ENCODE measurements at places on chromosomes 3 and 15. TPM values are rescaled to one million over a fixed set of nuclear protein-coding genes. Genes with fewer than 3 reads are reported as not detected.

GRCh38 chr3:44340058-44340395 lies 1.5 kb downstream of the TCAIM start:
- no peak for DNase-seq

GRCh38 chr3:54185740-54186139 lies 63.4 kb downstream of the CACNA2D3 start:
- DNase-seq: no peak

DNA sequence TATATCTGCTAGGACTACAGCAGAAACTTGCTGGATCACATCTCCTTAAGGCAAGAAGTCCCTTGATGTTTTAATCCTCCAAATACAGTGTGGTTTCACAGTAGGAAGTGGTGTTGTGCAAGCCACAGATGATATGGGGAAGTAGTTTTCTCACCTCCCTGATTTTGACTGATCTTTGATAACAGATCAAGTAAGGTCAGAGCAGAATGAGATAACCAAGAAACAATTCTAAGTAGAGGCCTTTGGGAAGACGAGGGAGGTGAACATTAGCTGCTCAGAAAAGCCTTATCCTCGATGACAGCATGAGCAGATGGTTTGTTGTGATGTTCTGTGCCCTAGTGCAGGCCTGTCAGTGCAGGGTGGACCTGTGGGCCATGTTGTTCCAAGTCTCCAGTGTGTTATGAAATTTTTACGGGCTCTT lies 61.3 kb downstream of the RIOX2 start:
- no peak for DNase-seq

DNA sequence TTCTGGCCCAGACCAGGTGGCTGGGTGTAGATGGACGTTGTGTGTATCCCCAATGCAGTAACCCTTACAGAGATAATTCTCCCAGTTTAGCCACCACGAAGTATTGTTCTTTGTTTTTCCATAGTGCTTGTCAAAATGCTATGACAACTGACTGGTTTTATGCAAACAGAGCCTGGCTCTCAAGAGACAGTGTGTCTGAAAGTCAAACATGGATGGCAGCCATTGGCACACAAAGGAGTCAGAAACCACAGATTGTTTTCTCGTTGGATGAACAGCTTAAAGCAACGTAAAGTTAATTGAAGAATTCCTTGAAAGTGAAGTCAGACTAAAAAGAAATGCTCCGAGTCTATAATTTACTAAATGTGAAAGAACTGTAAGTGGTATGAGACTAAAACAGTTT lies 91.2 kb downstream of the FILIP1L start:
- DNase-seq: peak; percentile 76

DNA sequence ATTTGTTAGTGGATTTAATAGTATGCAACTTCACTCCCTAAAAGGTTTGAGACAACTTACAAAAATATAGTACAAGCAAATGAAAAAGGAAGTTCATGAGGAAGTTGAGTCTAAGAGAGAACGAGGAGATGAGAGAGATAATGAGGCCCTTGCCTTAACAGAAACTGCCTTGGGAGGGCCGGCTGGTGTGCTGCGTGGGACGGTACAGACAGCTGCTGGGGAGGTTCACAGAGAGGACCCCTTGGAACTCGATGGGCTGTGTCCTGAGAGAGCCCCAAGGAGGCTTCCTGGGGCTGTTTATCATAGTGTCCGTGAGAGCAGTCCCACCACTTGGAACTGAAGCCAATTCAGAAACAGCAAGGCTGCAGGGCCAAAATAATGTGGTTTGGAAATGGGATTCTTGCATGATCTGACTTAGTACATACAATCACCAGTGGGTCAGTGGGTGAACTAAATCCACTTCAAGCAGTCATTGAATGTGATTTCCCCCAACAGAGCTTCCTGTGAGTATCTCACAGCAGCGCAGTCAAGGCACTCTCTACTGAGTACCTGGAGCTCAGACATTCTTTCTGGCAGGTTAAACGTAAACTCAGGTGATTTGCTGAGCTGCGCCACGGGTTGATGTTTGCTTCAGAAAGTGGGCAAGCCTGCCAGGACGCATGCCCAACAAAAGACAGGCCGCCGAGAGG lies 90.8 kb downstream of the CRTC3 start:
- DNase-seq: no peak

- no peak for DNase-seq
Measured at GRCh38 chr3:14862661-14863230, 44.0 kb downstream of the FGD5 start.

DPH6 gene
- total RNA-seq: 24.8 TPM

DNA sequence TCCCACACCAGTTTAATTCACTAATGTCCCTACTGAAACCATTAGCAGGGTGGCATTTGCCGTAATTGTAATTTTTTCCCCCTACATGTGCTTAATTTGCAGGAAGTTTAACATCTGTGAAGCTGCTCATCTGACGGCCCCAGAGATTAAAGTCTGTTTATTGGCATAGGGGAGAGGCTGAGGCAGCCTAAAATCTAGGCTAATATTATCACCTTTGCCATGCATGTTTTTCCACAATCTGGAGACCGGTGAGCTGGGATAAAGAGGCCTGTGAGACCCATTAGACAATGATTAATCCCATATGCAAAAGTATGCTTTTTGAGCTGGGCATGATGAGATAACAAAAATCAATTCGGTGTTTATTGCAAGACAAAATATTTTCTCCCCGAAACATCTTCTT lies 561.2 kb upstream of the ALCAM start:
- DNase-seq: no peak

DNA sequence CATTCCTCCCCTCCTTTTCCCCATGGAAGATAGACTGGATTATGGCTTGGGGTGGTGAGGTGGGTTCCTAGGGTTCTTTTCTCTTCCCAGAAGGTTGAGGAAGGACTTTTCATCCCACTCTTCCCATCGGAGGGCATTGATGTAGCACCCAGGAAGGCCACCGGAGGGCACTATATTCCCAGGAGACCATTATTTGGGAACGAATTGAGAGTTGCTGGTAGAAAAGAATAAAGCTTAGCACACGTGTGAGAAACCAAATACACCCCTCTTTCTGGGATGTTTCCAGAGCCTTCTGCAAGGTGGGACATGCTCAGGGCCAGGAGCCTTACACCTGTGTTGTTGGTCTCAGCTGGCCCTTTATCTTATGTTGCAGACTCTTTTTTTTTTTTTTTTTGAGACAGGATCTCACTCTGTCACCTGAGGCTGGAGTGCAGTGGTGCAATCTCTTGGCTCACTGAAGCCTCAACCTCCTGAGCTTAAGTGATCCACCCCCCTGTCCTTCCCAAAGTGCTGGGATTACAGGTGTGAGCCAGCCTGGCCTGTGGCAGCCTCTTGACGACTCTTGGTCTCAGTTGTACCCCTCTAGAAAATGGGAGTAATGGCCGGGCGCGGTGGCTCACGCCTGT lies 6.3 kb upstream of the CDC25A start:
- DNase-seq: peak; percentile 53

DNA sequence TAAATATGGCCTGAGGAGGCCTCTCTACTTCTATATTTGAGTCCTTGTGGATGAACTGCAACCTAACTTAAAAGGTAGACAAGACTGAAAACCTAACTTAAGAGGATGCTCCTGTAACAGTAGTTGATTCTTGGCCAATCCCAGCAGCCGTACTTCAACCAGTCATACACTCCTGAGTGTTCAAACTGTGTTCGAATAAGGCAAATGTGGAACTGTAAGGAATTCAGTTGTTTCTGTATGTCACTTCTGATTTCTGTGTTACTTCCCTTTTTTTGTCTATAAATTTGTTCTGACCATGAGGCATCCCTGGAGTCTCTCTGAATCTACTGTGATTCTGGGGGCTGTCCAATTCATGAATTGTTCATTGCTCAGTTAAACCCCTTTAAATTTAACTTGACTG lies 20.5 kb downstream of the GALK2 start:
- no peak for DNase-seq

- DNase-seq: no peak
Measured at GRCh38 chr15:65651831-65652749, 30.4 kb downstream of the SLC24A1 start.

DNA sequence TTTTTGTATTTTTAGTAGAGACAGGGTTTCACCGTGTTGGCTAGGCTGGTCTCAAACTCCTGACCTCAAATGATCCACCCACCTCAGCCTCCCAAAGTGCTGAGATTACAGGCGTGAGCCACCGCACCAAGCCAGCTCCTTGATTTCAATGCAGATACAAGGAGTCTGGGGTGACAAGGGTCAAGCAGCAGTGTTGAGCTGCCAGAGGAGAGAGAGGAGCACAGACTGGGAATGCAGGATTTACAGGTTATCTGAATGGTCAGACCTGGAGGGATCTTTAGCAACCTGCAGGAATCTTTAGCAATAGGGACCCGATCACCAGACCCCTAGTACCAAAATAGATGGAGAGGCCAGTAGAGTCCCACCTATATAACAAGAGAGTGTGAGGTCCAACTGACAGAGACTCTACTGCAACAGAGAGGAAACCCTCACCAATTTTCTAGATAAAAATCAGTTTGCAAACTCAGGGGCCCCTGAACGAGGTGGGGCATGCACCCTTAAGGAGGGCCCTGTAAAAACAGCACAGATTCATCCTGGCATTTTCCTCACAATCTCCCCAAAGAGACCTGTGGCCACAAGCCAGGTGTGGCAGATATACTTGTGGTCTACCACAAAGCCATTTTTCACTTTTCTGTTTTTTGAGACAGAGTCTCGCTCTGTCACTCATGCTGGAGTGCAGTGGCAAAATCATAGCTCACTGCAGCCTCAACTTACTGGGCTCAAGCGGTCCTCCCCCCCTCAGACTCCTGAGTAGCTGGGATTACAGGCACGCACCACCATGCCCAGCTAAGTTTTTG lies 10.7 kb upstream of the SHISA5 start:
- DNase-seq: no peak
